ENCODE measurements at places on chromosomes 7 and 10.
A peak's percentile ranks its signal among the peaks of the same experiment; 100 is the strongest.

GRCh38 chr7:129821476-129821875 lies 131.3 kb downstream of the UBE2H start:
- no peak for DNase-seq

DNA sequence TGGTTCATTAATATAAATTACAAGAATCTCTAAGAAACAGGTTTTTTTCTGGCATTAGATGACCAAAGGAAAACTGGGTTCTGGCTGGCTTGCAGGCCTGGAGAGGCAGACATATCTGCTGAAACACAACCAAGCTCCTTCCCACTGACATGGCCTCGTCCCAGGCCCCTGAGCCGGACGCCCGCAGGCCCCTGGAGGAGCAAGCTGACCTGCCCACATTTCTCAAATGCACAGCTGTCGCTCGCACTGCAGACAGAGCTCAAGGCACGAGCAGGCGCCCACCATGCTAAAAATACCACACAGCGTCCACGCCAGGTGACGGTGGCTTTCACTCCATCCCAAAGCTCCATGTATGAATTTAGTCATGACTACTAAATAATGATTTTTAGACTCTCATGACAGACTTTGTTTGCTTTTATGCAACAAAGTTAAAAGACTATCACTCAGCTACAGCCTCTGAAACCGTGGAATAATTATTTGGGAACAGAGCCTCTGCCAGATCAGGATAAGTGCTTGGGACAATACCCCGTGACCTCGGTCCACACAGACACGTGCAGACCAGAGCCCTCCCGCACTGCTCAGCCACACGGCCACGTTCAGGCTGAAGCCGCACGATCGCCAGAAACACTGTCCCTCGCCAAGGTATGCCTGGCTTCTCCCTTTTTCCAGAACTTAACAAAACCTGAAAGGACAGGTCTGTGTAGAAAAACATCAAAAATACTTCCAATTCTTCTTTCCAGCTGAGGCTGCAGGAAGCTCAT lies 71.1 kb downstream of the DIP2C start:
- no peak for DNase-seq

DNA sequence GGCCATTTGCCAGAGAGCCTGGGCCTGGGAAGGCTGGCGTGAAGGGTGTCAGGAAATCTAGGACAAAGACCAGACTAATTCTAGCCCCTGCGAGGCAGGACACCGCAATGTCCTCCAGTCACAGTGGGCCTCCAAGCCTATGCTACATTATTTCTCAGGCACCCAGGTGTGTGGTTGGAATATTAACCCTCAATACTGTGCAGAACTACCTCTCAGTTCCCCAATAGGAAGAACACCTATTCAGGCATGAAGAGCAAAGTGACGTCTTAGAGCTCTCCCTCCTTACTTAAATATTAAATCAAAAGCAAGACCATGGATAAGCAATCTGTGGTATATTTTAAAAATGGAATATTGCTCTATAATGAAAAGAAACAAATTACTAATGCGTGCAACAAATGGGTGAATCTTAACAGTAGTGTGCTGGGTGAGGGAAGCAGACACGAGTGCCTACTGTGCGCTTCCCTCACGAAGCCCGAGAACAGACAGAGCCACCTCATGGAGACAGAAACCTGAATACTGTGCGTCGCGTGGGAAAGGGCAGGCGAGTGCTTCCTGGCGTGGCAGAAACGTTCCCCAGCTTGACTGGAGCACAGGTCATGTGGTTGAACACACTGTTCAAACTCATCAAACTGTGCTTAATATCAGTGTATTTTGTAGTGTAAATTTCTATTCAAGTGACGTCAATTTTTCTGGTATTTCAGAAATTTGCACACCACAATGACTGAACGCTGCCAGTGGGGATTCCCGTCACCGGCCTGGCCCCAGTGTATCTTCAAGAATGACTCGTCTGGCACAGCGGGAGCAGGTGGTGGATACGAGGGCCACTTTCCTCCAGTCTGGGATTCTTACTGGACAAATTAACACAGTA lies 15.5 kb upstream of the PTPRN2 start:
- no peak for DNase-seq

DNA sequence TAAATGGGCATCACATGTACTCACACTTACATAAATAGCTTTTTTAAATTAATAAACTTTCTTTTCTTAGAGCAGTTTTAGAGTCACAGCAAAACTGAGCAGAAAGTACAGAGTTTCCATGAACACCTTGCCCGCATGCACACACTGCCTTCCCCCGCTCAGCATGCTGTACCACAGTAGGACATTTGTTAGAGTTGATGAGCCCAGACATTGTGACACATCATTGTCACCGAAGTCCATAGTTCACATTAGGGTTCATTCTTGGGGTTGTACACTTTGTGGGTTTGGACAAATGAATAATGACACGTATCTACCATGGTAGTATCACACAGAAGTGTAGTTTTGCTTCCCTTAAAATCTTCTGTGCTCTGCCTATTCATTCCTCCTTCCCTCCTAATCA lies 23.7 kb downstream of the UBN2 start:
- no peak for DNase-seq

DNA sequence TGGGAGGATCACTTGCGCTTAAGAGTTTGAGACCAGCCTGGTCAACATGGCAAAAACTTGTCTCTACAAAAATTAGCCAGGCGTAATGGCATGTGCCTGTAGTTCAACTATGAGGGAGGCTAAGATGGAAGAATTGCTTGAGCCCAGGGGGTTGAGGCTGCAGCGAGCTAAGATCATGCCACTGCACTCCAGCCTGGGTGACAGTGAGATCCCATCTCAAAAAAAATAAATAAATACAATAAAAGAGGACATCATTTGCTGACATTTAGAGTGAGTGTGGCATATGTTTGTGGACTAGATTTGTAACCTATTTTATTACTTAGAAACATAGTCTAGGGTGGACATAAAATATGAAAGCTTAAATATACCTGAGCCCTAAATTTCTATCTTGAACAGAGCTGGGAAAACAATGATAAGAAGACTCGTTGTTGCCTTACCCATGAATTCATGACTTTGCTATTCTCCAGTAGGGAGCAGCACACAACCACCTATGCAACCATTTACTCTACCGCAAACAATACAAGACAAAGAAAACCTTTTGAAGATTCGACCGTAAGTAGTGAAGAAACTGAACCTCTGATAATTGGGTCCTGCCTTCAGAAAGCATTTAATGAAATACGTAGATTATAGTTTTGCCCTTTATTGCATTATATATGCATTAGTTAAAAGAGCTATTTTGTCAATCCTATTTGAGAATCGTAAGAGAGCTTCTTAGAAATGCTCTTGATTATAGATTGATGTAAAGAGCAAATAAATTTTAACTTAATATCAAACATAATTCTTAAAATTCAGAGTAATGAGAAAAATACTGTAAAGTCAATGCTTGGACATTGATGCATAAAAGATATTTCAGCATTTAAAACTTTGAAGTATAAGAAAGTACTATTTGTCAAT lies 83.5 kb downstream of the GNAT3 start:
- DNase-seq, result peak; percentile 63

DNA sequence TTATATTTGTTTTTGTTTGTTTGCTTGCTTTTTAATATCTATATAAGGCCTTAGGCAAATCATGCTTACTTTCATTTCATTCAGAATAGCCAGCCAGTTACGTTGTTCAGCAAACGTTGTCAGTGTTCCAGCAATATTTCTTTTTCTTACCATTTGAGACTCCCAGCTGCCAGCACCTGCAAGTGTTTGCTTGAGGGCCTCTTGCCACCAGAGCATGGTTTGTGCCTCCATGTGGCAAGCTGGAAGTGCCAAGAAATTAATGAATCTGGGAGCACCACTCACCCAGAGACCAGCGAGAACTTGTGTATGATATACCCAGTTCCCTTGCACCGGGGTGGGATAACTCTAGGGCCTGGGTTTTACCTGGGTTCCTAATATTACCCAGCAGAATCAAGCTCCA lies 177.1 kb upstream of the CSTF2T start:
- DNase-seq, result no peak

GRCh38 chr10:46091080-46091827 lies 45.2 kb upstream of the MSMB start:
- DNase-seq, result no peak

DNA sequence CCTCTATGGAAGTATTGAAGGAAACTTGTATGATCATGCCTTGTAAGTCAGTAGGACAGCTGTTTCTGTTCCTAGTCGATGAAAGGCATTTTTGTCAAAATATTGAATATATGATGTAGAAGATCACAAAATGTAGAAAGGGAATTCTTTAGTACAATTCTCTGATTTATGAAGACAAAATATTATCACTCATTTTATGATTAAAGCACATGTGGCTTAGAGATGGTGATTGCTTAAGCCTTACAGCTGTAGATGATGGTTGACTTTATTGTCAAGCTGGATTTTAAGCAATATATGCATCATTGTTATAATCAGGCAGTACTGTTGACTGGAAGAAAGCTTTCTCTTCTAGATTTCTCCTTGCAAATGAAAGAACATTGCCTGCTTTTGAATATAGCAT lies 26.4 kb downstream of the MXI1 start:
- no peak for DNase-seq

DNA sequence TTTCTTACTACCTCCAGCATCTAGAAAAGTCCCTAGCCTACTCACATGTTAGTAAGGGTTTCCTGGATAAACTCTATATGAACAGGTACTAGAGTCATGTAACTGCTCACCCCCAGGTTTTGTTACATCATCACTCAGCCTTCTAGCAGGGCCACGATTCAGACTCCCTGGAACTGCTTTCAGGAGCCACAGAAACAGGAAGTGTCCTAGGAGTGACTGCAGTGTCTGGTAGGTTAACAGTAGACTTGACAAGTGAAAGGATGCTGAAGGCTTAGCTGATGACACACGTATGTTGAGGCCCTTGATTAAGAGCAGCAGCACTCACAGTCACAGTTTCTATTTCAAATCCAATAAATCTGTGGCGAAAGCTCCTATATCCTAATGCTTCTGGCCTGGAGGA lies 101.2 kb downstream of the DNMBP start:
- DNase-seq, result no peak

GRCh38 chr7:147904219-147904576 lies 686.4 kb upstream of the C7orf33 start:
- DNase-seq, result no peak

GRCh38 chr10:75648351-75648750 lies 216.9 kb downstream of the LRMDA start:
- DNase-seq, result no peak

GRCh38 chr7:44155191-44156185 lies 14.4 kb upstream of the MYL7 start:
- DNase-seq, result no peak

DNA sequence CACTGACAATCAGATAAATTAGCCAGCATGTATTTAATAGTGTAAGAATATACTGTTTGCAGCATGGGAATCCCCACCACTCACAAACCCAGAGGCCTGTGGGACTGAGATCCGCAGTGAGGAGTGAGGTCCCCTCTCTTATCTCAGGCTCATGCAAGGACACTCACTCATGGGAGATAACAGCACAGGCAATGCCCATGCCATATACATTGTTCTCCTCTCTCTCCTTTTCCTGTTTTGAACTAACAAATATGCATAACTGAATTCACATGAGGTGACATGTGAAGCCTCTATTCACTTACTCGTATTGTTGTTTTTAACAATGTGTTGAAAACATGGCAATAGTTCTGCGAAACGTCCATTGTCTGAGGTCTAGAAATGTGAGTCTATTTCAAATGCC lies 230.5 kb downstream of the ARHGAP21 start:
- DNase-seq, result no peak

DNA sequence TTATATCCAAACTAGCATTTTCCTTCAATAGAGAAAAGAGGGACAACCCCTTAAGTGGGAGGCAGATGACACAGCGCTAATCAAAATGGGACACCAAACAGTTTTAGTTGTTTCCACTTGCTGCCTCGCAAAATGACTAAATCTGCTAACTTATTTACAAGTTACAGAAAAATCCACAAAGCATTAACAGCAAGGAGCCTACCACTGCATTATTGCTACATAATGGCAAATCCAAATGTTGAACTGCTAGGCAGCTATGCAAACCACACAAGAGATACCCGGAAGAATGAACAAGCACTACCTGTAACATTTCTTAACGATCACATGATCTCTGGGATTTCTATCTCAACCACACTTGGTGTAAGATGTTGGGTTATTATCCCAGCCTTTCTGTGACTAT lies 96.7 kb downstream of the SFMBT2 start:
- no peak for DNase-seq

- no peak for DNase-seq
Observed at GRCh38 chr7:151131592-151132293, 35.8 kb downstream of the GBX1 start.

DNA sequence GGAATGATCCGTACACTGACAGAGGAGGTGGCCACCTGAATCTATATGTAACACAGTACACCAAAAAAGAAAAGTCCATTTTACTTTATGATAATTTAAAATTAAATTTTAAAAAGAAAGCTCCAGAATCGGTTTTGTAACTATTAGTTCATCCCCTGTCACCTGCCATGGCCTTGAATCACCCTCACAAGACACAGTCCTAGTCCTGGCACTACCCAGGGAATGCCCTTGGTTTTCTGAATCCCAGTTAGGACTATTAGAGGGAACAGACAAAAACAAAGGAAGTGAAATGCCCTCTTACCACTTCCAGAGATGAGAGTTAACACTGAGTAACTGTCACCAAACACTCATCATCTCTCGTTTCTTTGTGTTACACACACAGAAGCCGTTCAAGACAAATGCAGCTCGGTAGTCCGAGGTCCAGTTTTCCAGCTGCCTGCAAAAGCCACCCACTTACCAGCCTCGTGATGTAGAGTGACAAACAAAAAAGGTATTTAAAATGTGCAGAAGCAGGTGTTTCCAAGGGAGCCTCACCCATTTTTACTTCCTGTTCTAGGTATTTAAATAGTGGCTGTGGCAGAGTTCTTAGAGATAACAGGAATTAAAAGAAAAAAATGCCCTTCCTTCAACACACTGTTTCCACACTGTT lies 6.1 kb downstream of the PTPRN2 start:
- DNase-seq, result no peak

DNA sequence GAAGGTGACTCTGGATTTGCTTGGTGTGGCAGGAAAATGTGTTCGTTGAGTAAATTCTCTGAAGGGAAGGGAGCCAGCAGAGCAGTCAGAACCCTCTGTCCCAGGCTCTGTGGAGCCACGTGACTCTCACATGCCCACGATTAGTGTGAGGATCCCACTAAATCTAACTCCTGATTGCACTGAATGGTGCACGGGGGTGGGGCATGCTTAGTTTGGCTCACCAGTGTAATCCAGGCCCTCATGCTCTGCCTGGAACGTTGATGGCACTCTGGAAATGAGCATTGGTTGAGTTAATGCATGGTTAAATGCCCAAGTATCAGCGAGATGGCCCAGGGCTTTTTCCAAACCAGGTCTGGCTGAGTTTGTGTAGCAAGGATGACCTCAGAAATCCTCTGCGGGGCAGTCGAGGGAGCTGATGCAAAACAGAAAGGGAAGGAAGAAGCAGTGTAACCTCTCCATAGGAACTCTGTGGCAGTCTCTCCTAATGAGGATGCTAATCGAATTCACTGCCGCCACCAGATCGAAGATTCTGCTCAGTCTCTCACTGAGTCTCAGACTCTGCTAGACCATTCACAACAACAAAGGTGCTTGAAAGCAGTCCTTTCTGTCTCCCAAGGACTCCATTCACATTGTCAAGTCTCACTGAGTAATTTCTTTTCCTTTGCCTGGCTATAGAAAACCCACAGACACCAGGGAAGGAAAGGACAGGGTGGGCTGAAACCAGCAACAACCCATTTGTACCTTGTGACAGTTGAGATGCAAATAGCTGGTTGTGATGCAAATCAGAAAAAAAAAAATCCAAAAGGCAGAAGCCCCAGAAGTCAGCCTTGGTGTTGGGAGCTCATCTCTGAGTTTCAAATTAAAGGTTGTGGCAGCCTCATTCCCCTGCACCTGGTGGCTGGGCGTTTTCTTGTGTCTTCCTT lies 98.1 kb downstream of the C10orf105 start:
- no peak for DNase-seq

All from fibroblast of skin of abdomen (primary cell).